ENCODE measurements at places on chromosomes 7 and 10.

DNA sequence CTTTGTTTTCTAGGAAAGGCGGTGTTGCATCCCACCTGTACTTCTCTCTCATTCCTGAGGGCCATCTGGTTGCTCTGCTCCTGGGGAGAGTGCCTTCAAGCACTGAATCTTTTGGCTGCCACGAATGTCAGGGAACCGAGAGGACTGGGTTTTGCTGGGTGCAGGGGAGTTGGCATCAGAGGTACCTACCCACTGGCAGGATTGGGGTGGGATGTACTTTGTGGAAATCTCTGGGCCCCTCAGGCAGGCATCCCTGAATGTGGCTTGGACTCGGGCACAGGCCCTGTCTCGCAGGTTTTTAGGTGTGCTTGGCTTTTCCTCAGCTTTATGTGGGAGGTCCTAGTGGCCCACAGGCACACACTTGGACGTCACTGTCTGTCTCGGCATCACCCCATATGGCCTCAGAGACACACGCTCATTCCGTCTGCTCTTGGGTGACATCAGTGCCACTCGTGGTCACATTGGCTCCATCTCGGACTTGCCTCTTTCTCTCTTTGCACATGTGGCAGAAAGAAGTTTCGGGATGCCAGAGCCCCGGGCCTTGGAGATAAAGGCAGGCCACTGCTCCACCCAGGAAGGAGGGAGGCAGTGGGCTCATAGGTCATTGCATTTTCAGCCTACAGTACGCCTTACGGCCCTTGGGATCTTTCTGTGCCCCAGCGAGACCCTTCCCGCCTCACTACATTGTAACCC lies 325.6 kb downstream of the ZNF716 start:
- DNase-seq, result no peak

GRCh38 chr7:19677180-19677579 lies 31.7 kb downstream of the POLR1F start:
- DNase-seq, result no peak

DNA sequence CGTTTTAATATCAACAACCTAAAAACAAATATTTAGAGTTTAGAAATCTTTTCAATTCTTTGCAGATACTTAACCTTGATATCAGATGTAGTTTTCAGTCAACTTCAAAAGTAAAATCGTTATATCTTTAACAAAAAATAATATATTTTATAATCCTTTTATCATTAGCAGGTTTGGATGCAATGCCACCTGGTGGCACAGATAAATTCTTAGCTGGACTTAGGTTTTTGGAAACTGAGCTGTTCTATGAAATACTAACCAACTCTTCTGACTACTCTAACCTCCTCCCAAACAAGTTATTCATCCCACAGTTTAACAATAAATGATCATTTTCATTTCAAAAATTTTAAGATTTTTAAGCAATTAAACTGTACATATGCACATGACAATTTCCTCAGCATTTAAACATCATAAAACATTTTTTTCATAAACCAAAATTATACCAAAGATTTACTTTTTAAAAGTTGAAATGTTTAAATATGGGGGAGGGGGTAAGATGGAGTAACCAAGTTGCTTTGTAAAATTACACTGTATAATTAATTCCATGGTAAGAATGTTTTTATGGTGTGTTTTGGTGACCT lies 56.9 kb downstream of the HIBADH start:
- DNase-seq, result no peak

DNA sequence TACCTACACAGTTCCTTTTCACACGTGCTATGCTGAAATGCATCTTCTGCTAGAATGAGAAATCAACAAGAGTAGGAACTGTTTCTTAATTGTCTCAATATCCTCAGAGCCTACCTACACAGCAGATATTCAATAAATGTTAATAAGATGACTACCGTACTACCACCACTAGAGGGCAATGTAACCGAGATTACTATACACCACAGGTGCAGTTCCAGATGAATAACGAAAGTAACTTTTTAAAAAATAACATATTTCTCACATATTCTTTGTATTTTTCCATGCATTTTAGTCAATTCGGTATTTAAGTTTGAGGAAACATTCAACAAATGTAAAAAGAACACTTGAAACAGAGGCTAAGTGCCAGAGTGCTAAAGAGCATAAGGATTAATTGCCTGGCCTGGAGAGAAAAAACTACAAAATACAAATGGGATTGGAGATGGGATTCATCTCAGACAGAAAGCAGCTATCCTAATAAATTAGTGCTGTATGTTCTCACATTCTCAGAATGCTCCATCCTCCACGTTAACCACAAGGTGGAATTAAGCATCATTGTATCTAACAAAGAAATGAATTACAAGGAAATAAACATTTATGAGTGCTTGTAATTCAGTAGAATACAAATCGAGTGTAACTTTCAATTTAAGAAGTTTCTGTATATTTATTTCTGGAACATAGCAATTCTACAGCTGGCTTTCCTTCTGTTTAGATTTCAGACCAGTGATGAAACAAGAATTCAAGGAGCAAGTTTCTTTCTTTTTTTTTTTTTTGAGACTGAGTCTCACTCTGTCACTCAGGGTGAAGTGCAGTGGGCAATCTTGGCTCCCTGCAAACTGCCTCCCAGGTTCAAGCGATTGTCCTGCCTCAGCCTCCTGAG lies 20.3 kb upstream of the HECTD2 start:
- DNase-seq, result no peak

DNA sequence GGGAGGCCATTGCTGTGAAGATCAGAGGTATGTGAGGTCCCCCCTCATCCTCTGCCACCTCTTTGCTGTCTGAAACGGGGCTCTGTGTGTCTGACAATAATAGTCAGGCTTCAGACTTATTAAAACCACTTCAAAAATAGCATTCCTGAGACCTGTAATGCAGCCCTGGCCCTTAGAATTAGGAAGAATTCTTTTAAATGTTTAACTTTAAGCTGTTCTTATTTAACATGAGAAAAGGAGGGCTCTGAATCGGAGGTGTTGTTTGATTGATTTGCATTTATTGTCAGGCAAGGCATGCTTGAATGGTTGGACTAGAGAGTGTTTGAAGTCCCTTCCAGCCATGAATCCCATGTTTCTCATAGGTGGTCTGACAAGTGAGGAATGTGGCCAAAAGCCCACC lies 52.5 kb downstream of the AKR1B1 start:
- DNase-seq, result no peak

GRCh38 chr7:134188311-134188710 lies 61.2 kb downstream of the LRGUK start:
- DNase-seq, result no peak

DNA sequence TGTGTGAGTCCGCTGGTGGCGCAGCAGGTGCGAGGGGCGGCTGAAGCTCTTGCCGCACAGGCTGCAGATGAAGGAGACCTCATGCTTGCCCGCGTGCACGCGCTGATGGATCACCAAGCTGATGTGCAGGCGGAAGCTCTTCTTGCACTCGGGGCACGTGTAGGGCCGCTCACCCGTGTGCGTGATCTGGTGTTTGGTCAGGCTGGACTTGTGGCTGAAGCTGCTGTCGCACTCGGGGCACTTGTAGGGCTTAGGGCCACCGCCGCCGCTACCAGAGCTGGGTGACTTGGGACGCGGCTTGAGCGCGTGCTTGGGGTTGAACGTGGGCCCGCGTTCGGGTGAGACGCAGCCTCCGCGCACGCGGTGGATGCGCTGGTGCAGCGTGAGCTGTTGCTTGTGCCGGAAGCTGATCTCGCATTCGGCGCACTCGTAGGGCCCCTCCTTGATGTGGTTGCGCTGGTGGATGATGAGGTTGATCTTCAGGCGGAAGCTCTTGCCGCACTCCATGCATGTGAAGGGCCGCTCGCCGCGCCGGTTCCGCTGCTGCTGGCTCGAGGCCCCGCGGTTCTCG lies 28.7 kb downstream of the ZNF777 start:
- DNase-seq, result no peak

DNA sequence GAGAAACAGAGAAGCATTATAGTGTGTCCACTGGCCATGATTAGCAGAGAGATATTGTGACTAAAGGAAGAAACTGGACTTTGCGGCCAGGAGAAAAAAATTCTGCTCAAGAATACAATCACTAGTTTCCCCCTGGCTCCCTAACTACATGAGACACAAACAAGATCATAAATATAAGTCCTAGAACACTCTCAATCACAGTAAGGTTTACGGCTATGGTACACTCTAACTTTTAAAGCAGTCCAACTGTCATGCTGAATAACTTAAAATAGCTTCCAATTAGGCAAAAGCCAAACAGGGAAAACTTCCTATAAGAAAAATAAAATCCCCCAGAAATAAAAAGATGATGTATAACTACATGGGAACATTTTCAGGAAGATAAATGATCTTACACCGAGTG lies 132.1 kb downstream of the STRA8 start:
- DNase-seq, result no peak

- DNase-seq, result no peak
These were observed 266 bp upstream of the MDFIC start for GRCh38 chr7:114921631-114922025.

- DNase-seq, result no peak
These were observed 238.2 kb downstream of the CELF2 start for GRCh38 chr10:11255796-11256444.

DNA sequence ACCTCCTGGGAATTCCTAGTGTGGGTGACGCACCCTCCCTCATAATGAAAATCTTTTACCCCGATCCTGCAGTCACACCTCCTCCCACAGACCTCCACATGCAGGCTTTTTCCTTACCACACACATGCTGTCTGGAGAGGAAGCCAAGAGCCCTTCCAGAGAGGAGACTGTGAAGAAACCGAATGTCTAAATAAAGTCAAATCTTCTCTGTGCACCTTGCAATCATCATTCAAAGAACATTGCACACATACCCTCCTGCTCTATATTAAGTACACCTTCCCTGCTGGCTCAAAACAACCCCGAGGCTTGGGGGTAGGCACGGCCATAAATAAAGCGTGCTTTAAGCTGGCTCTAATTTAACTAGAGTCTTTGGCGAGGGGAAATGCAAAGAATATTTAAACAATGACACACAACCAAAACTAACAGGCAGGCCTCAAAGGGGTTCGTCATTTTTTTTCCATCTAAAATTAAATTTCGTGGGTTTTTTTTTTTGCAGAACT lies 34.9 kb downstream of the CALML3 start:
- DNase-seq, result no peak

GRCh38 chr7:93933156-93933555 lies 11.6 kb downstream of the GNG11 start:
- no peak for DNase-seq

GRCh38 chr10:19762026-19762425 lies 54.2 kb upstream of the PLXDC2 start:
- no peak for DNase-seq

- no peak for DNase-seq
These were observed 57.5 kb downstream of the TASOR2 start for GRCh38 chr10:5742116-5742515.

GRCh38 chr7:968205-969105 lies 6.9 kb downstream of the COX19 start:
- no peak for DNase-seq

GRCh38 chr10:132810141-132810806 lies 24.3 kb upstream of the NKX6-2 start:
- DNase-seq, result no peak

DNA sequence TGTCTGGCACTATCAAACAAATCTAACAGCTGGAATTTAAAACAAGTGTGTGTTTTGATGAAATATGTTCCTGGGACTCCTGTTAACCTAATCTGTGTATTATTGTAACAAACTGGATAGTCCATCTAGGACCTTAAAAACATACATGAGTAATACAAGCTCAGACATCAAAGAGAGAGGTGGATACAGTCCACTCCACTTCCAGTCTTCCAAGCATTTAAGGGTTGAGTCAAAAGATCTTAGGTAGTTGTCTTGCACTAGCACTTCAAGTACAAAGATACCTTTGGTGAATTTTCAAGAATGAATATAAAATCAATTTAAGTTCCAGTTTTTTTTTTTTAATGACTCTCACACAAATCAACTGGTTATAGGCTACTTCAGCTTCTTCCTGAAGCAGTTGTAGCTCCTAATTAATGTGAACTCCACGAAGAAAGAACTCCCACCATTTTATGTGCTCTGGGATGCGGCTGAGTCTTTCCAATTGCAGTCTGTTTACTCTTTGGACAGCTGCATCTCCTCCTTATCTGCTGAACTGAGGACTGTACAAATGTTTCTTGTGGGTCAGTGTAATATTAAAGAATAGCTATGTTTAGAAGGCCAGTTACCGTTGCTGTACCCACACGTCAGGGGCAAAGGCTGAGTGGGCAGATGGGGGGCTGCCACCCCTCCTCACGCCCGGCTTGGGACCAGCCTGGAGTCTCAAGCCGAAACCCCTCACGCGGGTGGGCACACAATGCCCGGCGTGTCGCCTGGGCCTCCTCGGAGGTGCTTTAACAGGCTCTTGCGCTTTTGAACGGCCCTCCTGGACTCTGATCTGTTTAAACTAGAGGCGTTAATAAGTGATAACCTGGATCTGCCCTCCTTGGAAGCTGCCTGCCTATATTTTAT lies 2.9 kb upstream of the IGF2BP3 start:
- peak; percentile 25 for DNase-seq

DNA sequence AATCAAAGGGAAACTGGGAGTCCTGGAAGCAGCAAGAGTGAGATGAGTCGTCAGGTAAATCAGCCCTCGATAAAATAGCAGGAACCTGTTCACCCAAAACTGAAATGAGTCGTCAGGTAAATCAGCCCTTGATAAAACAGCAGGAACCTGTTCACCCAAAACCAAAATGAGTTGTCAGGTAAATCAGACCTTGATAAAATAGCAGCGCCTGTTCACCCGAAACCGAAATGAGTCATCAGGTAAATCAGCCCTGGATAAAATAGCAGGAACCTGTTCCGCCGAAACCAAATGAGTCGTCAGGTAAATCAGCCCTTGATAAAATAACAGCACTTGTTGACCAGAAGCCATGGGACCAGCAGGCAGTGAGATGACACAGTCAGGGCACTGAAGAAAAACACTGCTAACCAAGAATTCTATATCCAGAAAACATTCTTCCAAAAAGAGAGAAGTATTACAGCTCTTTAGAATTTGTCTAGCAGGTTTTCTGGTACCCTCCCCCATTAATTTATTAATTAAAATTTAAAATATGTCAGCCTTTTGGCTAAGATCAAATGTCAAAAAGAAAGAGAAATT lies 3.4 kb upstream of the CYP2E1 start:
- DNase-seq, result no peak

GRCh38 chr7:47572094-47572445 lies 9.8 kb downstream of the TNS3 start:
- DNase-seq, result no peak

- no peak for DNase-seq
These were observed 16.0 kb downstream of the BMPER start for GRCh38 chr7:33921216-33921938.

DNA sequence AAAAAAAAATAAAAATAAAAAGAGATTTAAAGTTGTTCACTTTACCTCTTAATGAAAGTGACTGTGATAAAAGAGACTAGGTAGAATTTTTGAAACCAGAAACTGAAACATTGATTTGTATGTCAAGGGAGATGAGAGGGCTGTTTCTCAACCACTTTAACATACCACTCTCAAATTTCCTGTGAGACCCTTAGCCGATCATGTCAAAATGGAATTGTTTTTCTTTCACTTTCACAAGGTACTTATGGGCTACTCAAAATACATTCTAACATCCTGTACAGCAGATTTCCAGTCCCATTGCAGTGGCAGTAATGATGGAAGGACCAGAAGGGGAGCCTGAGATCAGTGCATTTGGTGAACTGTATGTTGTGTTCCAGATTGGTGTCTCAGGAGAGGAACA lies 261.2 kb downstream of the PPP1R3A start:
- DNase-seq, result no peak

- no peak for DNase-seq
These were observed 209.0 kb downstream of the CACNA2D1 start for GRCh38 chr7:82234457-82235049.

GRCh38 chr7:100563809-100564400 lies 9.8 kb downstream of the SAP25 start:
- DNase-seq, result peak; percentile 81

- peak; percentile 69 for DNase-seq
These were observed 1.1 kb upstream of the TMEM130 start for GRCh38 chr7:98870807-98871491.

Measured in WERI-Rb-1 (cell line).